Suppressor macrophage (primary cell): ENCODE measurements at places on chromosomes 1 and 21.

DNA sequence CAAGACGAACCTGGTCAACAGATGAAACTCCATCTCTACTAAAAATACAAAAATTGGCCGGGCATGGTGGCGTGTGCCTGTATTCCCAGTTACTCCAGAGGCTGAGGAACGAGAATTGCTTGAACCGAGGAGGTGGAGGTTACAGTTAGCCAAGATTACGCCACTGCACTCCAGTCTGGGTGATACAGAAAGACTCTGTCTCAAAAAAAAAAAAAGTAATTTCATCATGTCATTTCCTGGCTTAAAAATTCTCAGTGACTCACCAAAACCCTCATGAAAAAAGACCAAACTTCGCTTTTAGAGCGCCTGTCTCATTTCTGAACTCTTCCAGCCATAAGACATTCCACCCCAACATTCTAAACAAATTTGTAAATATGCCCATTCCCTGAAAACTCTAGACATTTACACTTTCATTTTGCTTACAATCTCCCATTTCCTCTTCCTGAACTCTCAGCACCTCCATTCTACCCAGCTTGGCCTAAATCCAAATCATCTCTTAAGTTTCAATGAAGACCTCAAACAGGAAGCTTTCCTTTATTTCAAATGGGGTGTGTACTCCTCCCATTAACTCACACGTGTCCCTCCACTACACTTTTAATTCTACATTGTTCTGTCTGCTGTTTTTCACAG, 50.5 kb upstream of the PRRC2C start:
- peak; percentile 72 for DNase-seq

- no peak for DNase-seq
These were observed 45.3 kb upstream of the GJB5 start for GRCh38 chr1:34709547-34709946.

DNA sequence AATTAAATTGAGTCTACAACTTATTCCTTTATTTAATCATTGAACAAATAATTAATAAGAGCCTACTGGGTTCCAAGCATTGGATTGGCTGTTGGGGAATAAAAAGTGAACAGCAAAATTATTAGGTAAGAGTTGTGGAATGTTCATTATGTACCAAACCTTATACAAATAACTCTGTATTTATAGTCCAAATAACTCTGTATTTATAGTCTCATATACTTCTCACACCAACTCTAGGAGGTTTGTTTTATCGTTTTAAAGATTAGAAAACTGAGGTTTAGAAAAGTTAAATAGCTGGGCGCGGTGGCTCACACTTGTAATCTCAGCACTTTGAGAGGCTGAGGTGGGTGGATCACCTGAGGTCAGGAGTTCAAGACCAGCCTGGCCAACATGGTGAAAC, 40.6 kb downstream of the RGS2 start:
- no peak for DNase-seq

GRCh38 chr1:14240265-14240664, 358.2 kb upstream of the KAZN start:
- DNase-seq = no peak

GRCh38 chr1:118023199-118023598, 93.7 kb downstream of the WDR3 start:
- DNase-seq = no peak

DNA sequence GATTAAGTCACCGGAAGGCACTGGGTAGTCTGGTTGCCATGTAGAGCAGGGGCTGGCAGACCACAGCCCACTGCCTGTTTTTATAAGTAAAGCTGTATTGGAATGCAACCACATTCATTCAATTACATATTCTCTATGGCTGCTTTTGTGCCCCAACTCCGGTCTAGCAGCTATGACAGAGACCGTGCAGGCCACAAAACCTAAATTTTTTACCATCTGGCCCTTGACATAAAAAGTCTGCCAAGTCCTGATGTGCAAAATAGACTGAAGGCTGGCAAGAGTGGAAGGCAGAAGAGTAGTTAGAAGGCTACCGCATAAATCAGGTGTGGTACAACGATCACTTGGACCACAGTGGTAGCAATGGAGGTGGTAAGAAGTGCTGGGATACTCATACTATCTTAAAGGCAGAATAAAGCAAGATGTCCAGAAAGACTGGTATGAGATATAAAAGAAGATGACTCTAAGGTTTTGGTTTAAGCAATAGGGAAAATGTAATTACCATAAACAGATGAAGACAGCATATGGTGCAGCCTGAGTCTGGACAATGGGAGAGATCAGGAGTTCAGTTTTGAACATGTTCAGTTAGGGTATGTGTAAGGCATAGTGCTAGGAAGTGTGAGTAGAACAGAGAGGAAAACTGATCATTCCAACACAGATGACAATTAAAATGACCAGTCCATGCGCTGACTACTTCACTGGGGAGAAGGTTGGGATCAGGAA, 37.2 kb downstream of the EGLN1 start:
- no peak for DNase-seq

DNA sequence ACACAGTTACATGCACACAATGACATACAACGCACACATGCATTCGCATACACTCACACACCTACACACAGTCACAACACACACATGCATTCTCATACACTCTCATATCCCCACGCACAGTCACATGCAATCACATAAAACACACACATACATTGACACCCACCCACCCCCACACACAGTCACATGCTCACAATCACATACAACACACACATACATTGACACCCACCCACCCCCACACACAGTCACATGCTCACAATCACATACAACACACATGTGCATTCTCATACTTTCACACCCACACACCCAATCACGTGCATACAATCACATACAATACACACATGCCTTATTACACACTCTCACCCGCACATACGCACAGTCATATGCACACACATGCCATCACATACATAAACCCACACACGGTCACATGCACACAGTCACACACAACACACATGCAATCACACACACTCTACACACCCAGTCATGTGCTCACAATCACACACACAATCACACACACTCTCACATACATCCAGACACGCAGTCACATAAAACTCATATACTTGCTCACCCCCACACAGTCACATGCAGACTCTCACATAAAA, 134.3 kb downstream of the CASZ1 start:
- DNase-seq = no peak

- DNase-seq = no peak
These were observed 22.4 kb upstream of the ZNF692 start for GRCh38 chr1:248881261-248881660.

- DNase-seq = no peak
These were observed 123.8 kb downstream of the PCBP3 start for GRCh38 chr21:45767071-45768006.

DNA sequence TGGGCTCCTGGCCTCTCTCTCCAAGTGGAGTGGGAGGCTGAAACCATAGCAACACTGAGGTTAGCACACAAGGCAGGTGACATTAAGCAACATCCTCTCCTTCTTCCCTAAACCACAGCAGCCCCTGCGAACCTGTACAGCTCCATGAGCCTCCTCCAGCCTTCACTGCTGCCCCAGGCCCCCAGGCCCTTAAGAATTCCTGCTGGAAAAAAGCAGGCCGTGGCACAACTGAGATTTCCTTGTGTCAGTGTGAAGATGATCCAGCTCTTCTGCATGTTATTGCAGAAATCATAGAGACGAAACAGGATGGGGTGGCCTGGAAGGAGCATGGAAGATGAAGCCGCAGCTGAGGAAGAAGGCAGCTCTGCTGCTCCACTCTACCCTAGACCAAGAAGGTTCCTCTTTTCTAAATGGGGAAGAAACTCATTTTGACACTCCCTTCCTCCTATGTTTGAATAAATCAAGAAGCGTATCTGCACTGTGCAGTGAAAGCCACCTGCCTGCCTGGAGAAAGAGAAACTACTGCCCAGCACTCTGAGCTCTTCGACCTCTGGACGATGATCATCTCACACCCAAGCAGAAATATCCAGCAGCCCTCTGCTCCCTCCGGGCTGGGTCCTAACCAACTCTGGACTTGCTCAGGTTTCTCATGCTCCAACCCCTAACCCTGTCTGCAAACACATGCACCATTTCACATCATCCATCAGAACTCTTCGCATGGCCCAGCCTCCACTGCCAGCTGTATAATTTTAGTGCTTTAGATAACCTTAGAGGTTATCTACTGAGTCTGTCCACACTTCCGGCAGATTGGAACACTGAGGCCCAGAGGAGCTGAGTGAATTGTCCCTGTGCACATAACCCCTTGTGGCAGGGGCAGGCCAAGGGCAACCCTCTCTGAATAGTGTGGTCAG, 20.7 kb downstream of the SH3BP5L start:
- peak; percentile 68 for DNase-seq

DNA sequence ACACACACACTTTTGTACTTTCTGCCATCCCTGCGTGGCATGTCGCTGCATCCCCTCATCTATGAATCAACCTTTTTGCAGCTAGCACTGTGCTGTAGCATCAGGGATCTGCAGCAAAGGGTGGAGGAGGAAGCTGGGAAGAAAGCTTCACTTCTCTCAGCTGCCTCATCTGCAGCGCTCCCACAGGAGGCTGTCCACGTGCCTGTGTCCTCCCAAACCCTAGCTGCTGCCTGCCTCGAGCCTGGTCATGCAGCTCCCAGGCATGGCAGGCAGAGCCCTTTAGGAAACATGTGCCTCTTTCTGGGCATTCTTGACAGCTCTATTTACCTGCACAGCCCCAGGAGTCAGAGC, 262.1 kb upstream of the SGIP1 start:
- no peak for DNase-seq

GRCh38 chr1:200365897-200366426, 43.9 kb downstream of the ZNF281 start:
- DNase-seq = no peak

GRCh38 chr1:230215031-230215430, 148.0 kb downstream of the GALNT2 start:
- DNase-seq = no peak

DNA sequence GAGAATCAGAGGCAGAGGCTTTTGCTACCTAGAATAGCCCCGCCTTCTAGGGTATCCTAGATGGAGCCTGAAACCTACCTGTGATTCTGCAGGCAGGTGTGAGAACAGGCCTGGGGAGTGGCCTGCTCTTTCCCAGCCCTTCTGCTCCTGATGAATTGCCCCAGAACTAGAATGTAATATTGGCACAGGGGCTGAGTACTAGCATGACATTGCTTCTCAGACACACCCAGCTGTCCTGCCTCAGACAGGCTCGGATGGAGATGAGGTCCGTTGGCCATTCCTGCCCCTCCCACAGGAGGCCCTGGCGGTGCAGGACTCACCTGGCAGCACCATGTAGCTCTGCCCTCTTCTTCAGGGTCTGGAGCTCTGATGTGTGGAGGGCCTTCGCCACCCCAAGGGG, 237.6 kb downstream of the GRIK3 start:
- DNase-seq = no peak

GRCh38 chr1:245987219-245987545, 519.9 kb downstream of the SMYD3 start:
- DNase-seq = no peak

- DNase-seq = no peak
These were observed 37.7 kb downstream of the MYOM3 start for GRCh38 chr1:24074196-24074595.

GRCh38 chr1:31390071-31390470, 17.2 kb upstream of the FABP3 start:
- DNase-seq = no peak

GRCh38 chr1:178645157-178645807, 79.8 kb upstream of the RALGPS2 start:
- DNase-seq = no peak

DNA sequence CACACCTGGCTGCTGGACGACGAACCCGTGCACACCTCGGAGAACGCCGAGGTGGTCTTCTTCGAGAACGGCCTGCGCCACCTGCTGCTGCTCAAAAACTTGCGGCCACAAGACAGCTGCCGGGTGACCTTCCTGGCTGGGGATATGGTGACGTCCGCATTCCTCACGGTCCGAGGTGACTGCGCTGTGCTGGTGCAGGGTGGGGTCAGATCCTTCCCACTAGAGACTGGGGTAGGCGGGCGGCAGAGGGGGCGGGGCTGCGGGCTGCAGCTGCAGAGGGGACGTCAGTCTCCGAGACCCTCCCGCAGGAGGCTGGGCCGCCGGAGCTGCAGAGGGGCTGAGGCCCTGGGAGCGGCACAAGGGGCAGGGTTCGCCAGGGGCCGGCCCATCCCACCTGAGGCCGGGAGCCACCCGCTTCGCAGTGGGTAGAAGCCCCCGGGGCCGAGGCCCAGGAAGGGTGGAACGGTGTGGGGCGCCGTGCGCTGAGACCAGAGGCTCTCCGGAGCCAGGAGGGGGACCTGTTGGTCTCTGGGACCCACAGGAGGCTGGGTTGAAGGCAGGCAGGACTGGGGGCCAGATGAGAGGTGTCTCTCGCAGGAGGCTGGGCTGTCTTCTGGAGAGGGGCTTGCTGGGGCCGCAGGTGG, 90.6 kb downstream of the TRIM11 start:
- no peak for DNase-seq

DNA sequence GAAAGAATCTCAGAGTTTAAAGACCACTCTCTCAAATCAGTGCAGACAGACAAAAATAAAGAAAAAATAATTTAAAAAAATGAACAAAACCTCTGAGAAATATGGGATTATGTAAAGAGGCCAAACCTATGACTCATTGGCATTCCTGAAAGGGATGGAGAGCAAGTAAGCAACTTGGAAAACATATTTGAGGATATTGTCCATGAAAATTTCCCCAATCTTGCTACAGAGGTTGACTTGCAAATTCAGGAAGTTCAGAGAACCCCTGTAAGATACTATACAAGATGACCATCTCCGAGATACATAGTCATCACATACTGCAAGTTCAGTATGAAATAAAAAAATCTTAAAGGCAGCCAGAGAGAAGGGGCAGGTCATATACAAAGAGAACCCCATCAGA, 43.7 kb upstream of the IVNS1ABP start:
- no peak for DNase-seq

GRCh38 chr1:53328009-53328461, at the start of gene LRP8:
Gene LRP8, minus strand, starts transcription at chr1:53328070. Its CDS starts 158 bp downstream, at chr1:53327912.
- DNase-seq = peak; percentile 93

GRCh38 chr21:44298301-44298700, 1.6 kb upstream of the PFKL start:
- DNase-seq = no peak

GRCh38 chr1:116940814-116941599, 31.3 kb downstream of the PTGFRN start:
- no peak for DNase-seq

- no peak for DNase-seq
These were observed 4.3 kb downstream of the XPR1 start for GRCh38 chr1:180636138-180636537.

DNA sequence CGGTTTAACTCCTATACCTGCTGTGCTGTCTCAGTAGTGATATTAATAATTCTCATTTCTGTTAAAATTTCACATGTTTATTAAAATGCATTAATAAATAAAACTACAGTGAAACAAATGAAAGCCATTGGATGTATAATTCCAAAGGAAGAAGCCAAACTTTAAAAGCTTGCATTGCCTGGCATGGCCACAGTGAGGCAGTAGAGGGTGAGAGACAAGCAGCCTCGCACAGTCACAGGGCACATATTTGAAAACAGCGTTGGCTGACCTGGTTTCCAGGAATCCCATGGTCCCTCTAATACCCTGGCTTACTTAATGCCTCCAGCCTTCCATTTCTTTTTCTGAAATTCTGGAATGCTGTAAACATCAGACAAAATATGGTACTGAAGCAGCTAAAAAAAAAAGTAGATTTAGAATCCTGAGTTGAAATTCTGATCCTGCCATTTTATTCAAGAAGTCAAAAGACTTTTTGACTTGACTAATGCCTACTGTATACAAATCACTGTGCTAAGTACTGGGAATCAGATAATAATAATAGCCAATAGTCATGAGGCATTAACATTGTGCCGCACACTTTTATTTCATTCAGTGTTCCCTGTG, 6.7 kb upstream of the RNASEL start:
- peak; percentile 79 for DNase-seq
